ENCODE measurements at places on chromosomes 7 and 10. TPM values are rescaled to one million over a fixed set of nuclear protein-coding genes. Genes with fewer than 3 reads are reported as not detected.

The ITIH2 gene
- total RNA-seq: not detected

The RBP3 gene
- not detected for total RNA-seq

The HOXA5 gene
- total RNA-seq: 9.2 TPM

The PRTFDC1 gene
- 13.2 TPM for total RNA-seq

The CPA1 gene
- not detected for total RNA-seq

The NME8 gene
- not detected for total RNA-seq

DNA sequence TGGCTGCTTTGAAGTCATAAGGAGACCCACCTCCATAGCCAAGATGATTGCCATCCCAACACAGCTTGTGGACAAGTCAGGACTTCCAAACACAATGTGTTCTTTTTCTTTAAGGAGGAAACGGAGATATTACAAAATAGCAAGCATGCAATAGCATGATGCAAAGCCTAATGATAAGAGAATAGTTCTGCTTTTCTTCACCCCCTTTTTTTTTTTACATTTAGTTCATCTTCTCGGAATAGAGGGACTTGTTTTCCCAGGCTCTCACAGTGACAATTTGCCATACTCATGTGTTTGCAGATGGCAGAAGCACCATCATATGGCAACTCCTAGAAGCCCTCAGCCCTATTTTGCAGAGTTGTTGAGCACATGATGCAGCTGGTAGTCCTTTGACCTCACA lies 119.8 kb downstream of the ITGB8 start:
- no peak for DNase-seq
- no peaks in the 10 kb centered on the region for H3K4me1 ChIP-seq
- no peaks in the 10 kb centered on the region for H3K27me3 ChIP-seq
- no peaks in the 10 kb centered on the region for H3K36me3 ChIP-seq
- no peak overlapping the region for H3K27ac ChIP-seq

- no peak for DNase-seq
- peaks cover 3% of the 10 kb centered on the region for H3K4me1 ChIP-seq
- H3K36me3 ChIP-seq: peaks cover 17% of the 10 kb centered on the region
- no peak overlapping the region for H3K4me3 ChIP-seq
Measured at GRCh38 chr7:151351027-151351426, 9.4 kb downstream of the NUB1 start.

- H3K4me3 ChIP-seq: no peak overlapping the region
- H3K27me3 ChIP-seq: no peaks in the 10 kb centered on the region
- DNase-seq: no peak
- H3K27ac ChIP-seq: peak overlapping the region; percentile 78
- peaks cover 38% of the 10 kb centered on the region for H3K4me1 ChIP-seq
Measured at GRCh38 chr10:103111031-103111917, 81.8 kb downstream of the NT5C2 start.

- H3K4me3 ChIP-seq: no peak overlapping the region
- H3K27ac ChIP-seq: no peak overlapping the region
- no peaks in the 10 kb centered on the region for H3K27me3 ChIP-seq
- H3K4me1 ChIP-seq: no peaks in the 10 kb centered on the region
- no peaks in the 10 kb centered on the region for H3K36me3 ChIP-seq
Measured at GRCh38 chr10:28640551-28640950, 36.8 kb upstream of the BAMBI start.

GRCh38 chr10:93171837-93172236 lies 98.1 kb downstream of the CYP26A1 start:
- no peaks in the 10 kb centered on the region for H3K27me3 ChIP-seq
- no peak for DNase-seq
- no peaks in the 10 kb centered on the region for H3K4me1 ChIP-seq

DNA sequence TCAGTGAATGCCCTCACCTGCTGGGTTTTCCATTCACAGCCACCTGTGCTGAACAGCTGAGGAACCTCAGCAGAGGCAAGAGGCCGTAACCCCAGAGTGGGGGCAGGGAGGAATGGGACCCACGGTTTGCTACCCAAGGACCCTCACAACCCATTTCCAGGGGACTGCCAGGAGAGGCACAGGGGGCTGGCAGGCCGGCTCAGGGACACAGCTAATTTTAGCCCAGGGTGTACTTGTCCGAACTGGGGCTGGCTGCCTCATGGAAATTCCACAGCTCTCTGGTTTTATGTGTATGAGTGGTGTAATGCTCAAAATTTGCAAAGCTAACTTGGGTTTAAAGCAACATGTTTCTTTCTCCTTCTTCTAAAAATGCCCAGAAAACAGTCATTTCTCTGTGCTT lies 42.2 kb downstream of the MINDY4 start:
- H3K36me3 ChIP-seq: no peaks in the 10 kb centered on the region
- peak overlapping the region; percentile 80 for H3K27ac ChIP-seq
- H3K4me3 ChIP-seq: no peak overlapping the region
- H3K4me1 ChIP-seq: no peaks in the 10 kb centered on the region
- no peaks in the 10 kb centered on the region for H3K27me3 ChIP-seq

GRCh38 chr10:125409756-125410155 lies 249.4 kb upstream of the CTBP2 start:
- no peak overlapping the region for H3K4me3 ChIP-seq
- H3K27ac ChIP-seq: no peak overlapping the region
- no peaks in the 10 kb centered on the region for H3K27me3 ChIP-seq
- DNase-seq: no peak

DNA sequence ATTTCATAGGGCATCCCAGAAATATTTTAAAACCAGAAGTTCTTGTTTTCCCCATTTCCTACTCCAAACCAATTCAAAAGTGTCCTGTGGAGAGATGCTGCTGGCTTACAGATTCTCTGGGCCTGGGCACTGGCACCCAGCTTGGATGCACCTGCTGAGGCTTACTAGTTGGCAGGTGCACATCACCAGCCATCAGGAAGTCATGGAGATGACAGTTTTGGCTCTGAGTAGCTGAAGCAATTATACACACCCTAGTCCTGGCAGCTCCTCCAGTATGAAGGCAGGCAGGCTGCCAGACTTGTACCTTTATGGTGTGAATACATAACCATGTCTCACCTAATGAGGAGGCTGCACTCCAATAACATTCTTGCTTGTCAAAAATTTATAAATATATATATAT lies 276.6 kb upstream of the GHITM start:
- H3K27me3 ChIP-seq: no peaks in the 10 kb centered on the region
- DNase-seq: no peak
- H3K27ac ChIP-seq: no peak overlapping the region
- H3K4me1 ChIP-seq: no peaks in the 10 kb centered on the region
- H3K4me3 ChIP-seq: no peak overlapping the region

DNA sequence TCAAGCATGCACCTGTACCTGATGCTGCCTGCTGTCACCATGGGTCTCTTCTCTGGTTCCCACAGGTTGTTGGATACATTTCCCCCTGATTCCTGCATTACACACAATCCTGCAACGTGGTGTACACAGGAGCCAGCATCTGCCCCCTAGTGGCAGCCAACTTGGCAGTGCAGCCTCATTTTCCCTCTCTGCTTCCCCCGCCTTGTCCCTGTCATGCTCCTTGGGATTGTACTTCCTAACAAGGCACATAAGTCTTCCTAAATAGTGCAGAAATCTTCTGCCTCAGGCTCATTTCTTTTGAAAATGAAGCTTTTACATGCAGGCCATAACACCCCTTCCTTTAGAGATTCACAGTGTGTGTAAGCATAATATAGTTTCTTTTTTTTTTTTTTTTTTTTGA lies 387.5 kb downstream of the CCSER2 start:
- H3K27ac ChIP-seq: no peak overlapping the region
- no peaks in the 10 kb centered on the region for H3K27me3 ChIP-seq
- H3K4me3 ChIP-seq: no peak overlapping the region
- no peaks in the 10 kb centered on the region for H3K4me1 ChIP-seq
- DNase-seq: no peak
- H3K36me3 ChIP-seq: no peaks in the 10 kb centered on the region

DNA sequence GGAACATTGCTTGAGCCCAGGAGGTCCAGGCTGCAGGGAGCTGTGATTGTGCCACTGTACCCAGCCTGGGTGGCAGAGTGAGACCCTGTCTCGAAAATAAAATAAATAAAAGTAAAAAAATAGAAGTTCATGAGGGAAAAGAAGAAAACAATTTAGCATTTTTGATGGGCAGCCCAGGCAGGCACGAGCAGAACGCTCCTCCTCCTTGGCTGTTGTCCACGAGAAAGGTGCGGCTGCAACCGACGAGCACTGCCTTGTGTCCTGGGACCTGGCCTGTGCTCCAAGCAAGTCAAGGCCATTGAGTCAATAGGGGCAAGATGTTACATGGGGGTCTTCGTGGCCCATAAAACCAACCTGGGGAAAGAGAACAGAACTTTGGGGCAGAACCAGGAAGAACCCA lies 25.6 kb downstream of the EBF3 start:
- H3K36me3 ChIP-seq: no peaks in the 10 kb centered on the region
- H3K4me1 ChIP-seq: no peaks in the 10 kb centered on the region
- peak; percentile 47 for DNase-seq
- H3K4me3 ChIP-seq: no peak overlapping the region

DNA sequence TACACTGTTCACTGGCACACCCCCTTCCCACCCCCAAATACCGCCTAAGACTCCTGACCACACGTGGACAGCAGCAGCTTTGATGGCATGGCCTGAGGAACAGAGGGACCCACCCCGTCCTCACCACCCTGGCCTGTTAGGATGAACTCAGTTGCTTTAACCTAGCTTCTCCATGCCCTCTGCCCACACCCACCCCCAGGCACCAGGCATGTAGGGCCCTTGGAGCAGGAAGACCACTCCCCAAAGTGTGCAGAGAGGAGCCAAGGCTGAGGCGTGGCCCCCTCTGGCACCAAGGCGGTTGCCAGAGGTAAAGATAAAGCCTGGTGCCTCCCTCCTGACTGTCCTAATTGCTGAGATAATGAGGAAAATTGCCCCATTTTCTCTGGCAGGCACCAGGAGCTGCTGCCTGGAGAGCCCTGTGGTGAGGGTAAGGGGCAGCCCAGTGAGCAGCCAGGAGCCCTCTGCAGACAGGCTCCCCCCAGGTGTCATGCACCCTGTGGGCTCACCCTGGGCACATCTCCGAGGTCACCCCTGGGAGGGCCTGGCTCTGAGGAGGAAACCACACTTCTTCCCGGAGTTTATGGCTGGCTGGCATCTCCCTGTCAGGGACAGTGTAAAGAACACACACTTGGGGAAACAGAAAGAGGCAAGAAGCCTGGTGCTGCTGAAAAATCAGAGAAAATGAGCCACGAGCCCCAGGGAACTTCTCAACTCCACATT lies 47.7 kb downstream of the LRRC20 start:
- no peak overlapping the region for H3K27ac ChIP-seq
- DNase-seq: peak; percentile 28
- H3K36me3 ChIP-seq: peaks cover 11% of the 10 kb centered on the region

- no peaks in the 10 kb centered on the region for H3K27me3 ChIP-seq
- H3K4me1 ChIP-seq: peaks cover 8% of the 10 kb centered on the region
- H3K36me3 ChIP-seq: peaks cover 4% of the 10 kb centered on the region
- DNase-seq: no peak
- no peak overlapping the region for H3K27ac ChIP-seq
- H3K4me3 ChIP-seq: no peak overlapping the region
Measured at GRCh38 chr10:11237571-11237970, 219.9 kb downstream of the CELF2 start.

DNA sequence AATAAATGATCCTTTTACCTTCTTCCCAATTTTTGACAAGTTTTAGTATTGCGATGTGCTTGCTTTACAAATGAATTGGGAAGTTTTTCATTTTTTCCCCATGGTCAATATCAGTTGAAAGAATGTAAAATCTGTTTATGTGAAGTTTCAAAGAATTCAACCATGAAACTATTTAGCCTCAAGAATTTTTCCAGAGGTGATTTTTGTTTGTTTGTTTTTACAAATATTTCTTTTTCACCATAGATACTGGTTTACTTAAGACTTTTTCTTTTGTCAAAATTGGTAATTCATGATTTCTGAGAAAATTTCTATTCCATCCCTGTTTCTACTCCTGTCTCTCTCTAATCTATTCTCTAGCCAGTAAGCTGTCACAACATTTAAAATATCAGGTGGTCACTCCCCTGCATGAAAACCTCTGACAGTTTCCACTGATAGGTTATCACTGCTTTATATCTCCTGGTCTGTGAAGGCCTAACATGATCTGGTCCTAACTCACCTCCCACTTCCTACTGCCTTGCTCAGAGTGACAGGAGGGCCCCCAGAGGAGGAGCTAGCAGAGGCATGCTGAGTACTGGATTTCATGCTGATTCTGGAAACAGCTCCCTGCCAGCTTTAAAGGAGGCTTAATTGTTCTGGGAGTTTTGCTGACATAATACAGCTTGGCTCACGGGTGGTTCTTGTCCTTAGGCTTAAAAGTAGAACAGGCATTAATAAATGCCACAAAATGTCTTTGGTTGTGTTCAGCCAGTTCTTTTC lies 7.6 kb upstream of the ARMS2 start:
- H3K4me1 ChIP-seq: no peaks in the 10 kb centered on the region
- no peak for DNase-seq
- H3K36me3 ChIP-seq: no peaks in the 10 kb centered on the region
- no peak overlapping the region for H3K4me3 ChIP-seq
- H3K27me3 ChIP-seq: no peaks in the 10 kb centered on the region

GRCh38 chr10:53005612-53006345 lies 233.2 kb upstream of the MBL2 start:
- no peak for DNase-seq
- no peak overlapping the region for H3K4me3 ChIP-seq
- H3K27ac ChIP-seq: no peak overlapping the region
- H3K27me3 ChIP-seq: no peaks in the 10 kb centered on the region

DNA sequence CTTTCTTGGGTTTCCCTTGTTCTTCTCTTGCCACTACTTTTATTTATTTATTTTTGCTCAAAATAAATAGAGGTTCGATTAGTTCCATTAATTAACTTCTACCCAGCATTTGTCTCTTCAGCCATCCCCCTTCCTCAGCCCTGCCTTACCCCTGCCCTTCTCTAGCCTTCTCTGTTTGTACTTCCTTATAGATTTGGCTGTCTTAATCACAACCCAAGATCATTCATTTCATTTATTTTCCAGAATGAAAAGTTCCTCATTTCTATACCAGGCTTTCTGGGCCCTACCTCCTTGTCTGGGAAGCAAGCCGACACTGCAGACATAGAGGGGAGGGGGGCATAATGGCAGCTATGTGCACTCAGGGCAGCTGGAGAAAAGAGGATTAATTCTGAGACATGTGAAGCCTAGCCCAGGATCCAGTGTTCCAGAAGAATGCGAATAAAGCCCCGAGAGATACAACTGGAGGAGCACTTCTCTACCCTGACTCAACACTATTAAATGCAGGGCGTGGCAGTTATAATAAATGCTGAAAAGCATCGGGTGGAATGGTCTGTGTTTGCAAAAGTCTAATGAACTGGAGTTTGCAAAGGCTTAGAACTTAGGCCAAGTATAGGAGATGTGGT lies 6.4 kb upstream of the PDCD4 start:
- H3K4me3 ChIP-seq: no peak overlapping the region
- H3K27ac ChIP-seq: peak overlapping the region; percentile 75
- no peaks in the 10 kb centered on the region for H3K36me3 ChIP-seq
- H3K4me1 ChIP-seq: peaks cover 20% of the 10 kb centered on the region
- H3K27me3 ChIP-seq: no peaks in the 10 kb centered on the region

GRCh38 chr10:71964743-71965515 lies 734 bp downstream of the CHST3 start:
- DNase-seq: peak; percentile 92
- H3K36me3 ChIP-seq: no peaks in the 10 kb centered on the region
- H3K4me1 ChIP-seq: peaks cover 55% of the 10 kb centered on the region
- H3K27me3 ChIP-seq: no peaks in the 10 kb centered on the region

Data from sigmoid colon (tissue), 7 donors.